Transverse colon (tissue), 4 donors: ENCODE measurements at places on chromosomes 3 and 15. TPM values are rescaled to one million over a fixed set of nuclear protein-coding genes. Genes with fewer than 3 reads are reported as not detected.

Gene MNS1
- not detected for total RNA-seq

Gene NDN
- 29.6 TPM for total RNA-seq

Gene IL20RB
- total RNA-seq, result 1.8 TPM

Gene LINGO1
- total RNA-seq, result not detected

Gene SCG5
- not detected for total RNA-seq

GRCh38 chr3:118618247-118619040, 416.2 kb downstream of the IGSF11 start:
- no peak for DNase-seq

- no peak for DNase-seq
Observed at GRCh38 chr3:72768936-72769335, 79.3 kb downstream of the SHQ1 start.
